Stimulated activated CD8-positive, alpha-beta memory T cell treated with anti-CD3 and anti-CD28 coated beads, Interleukin-2, amount 100 ng/mL, for 48 hours (primary cell): ENCODE measurements at places on chromosomes 1 and 21.

- no peak for DNase-seq
Observed at GRCh38 chr1:18816808-18817207, 42.7 kb downstream of the TAS1R2 start.

- DNase-seq, result no peak
Observed at GRCh38 chr1:72827278-72827677, 544.9 kb upstream of the NEGR1 start.

GRCh38 chr1:226029093-226029496, 30.0 kb upstream of the SDE2 start:
- no peak for DNase-seq

GRCh38 chr1:87151500-87152421, 176.9 kb upstream of the LMO4 start:
- peak; percentile 43 for DNase-seq

DNA sequence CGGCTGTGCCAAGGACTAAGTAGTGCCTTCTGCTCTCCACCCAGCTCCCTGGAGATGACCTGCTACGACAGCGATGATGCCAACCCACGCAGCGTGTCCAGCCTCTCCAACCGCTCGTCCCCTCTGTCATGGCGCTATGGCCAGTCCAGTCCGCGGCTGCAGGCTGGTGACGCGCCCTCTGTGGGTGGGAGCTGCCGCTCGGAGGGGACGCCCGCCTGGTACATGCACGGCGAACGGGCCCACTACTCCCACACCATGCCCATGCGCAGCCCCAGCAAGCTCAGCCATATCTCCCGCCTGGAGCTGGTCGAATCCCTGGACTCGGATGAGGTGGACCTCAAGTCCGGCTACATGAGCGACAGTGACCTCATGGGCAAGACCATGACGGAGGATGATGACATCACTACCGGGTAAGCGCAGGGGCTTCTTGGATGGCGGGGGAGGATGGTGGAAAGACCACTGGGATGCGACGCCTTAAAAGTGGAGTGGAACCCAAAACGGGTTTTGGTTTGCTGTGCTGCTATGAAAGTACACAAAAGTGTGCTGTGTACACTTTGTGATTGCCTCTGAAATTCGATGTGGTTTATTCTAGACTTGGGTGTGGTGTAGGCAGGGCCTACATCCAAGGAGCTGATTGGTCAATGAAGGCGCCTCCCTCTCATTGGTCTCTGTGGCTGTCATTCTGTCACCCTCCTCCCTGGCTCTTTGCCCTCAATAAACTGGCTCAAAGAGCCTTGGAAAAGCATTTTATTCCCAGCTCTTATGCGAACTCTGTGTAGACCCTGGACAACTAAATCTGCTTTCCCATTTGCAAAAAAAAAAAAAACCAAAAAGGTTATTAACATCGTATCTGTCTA, 110.4 kb upstream of the IPO9 start:
- DNase-seq, result no peak
